ENCODE measurements at places on chromosomes 16 and 17.
A peak's percentile ranks its signal among the peaks of the same experiment; 100 is the strongest.

DNA sequence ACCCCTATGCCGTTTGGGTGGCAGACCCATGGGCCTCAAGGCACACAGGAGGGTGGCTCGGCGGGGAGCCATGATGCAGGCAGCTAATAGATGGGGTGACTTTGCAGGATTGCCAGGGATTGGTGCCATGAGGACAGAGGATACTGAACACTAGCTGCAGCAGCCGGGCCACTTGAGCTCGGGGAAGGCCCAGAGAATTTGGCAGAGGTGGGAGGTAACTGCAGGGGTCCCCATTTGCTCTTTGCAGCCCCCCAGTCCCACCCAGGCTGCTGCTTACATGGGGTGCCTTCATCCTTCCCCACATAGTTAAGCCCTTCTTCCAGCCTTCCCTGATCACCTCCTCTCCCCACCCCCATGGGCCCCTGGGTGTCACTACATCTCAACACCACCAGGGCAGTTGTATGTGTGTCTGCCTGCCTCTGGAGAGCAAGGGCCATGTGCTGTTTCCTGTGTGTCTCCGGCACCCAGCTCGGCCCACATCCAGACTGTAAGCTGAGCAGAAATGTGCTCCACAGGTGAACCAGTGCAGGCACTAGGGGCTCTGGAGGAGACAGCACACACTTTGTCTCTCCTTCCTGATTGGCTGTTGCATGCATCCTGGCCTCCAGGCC is 52.0 kb downstream of the SREBF1 start:
- ATAC-seq: no peak

DNA sequence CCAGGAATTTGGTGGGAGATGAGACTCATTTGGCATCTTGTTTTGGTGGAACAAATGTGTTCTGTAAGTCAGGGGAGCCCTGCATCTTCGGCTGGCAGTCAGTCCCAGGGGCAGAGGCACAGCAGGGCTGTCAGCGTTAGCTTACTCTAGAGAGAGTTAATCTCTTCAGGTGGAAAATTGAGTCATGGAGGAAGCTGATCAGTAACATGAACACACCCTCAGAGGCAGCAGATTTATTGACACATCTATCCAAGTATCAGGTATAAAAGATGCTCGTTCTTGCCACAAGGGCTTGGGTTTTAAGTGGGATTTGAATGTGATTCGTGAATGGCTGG is 55.2 kb downstream of the EPN2 start:
- no peak for ATAC-seq

GRCh38 chr17:72125742-72126141 is 4.9 kb downstream of the SOX9 start:
- ATAC-seq: no peak

DNA sequence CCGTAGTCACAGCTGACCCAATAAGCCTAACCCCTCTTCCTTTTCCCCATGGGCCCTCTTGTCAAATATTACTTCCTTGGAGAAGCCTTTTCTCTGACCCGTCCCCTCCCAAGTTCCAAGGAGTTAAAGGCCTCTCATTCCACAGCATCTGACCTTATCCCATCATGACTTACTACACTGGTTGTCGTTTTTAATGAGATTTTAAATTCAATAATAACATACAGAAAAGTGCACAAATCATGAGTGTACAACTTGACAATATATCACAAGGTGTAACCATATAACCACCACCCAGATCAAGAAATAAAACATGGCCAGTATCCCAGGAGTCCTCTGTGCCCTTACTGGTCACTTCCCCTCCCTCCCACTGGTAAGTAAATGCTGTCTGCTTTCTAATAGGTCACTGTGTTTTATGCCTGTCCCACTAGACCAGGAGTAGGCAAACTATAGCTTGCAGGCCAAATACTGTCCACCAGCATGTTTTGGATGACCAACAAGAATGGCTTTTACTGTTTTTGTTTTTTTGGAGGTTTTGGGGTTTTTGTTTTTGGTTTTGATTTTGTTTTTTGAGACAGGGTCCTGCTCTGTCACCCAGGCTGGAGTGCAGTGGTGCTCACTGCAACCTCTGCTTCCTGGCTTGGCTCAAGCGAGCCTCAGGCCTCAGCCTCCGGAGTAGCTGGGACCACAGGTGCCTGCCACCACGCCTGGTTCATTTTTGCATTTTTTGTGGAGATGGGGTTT is 1.2 kb upstream of the FDXR start:
- no peak for ATAC-seq

DNA sequence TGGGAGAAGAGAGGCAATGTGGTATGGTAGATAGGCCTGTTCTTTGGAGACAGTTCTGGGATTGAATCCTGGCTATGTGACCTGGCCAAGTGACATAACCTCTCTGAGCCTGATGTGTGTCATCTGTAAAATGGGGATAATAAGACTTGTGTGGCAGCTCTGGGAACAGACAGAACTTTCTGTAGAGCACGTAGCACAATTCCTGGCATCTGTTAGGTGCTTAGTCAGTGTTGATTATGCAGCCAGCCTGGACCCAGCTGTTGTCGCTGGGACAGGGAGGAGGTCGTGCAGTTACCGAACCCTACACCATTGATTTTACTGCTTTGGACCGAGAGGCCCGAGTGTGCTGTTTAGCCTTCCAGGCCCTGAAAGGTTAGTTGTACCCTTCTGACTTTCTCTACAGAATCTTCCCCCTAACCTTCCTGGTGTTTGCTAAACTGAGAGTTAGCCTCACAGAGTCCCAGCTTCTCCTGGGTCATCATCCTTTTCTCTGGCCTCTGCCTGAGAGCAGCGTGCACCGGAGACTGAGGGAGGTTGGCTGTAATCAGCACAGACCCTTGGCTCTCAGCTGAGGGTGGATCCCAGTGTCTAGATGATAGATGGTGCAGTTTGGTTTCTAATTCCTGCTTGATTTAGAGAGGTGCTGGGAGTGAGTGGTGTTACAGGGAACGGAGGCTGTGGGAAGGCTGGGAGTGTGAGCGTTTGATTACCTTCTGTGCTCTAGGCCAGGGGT is 31.9 kb downstream of the MSI2 start:
- no peak for ATAC-seq

- ATAC-seq: no peak
Observed at GRCh38 chr17:4766201-4766600, 5.5 kb upstream of the TM4SF5 start.

- no peak for ATAC-seq
Observed at GRCh38 chr17:56810891-56811775, 22.6 kb downstream of the C17orf67 start.

GRCh38 chr16:81739503-81739902 is 39.6 kb upstream of the PLCG2 start:
- no peak for ATAC-seq

- no peak for ATAC-seq
Observed at GRCh38 chr17:27553019-27553511, 77.9 kb upstream of the LGALS9 start.

DNA sequence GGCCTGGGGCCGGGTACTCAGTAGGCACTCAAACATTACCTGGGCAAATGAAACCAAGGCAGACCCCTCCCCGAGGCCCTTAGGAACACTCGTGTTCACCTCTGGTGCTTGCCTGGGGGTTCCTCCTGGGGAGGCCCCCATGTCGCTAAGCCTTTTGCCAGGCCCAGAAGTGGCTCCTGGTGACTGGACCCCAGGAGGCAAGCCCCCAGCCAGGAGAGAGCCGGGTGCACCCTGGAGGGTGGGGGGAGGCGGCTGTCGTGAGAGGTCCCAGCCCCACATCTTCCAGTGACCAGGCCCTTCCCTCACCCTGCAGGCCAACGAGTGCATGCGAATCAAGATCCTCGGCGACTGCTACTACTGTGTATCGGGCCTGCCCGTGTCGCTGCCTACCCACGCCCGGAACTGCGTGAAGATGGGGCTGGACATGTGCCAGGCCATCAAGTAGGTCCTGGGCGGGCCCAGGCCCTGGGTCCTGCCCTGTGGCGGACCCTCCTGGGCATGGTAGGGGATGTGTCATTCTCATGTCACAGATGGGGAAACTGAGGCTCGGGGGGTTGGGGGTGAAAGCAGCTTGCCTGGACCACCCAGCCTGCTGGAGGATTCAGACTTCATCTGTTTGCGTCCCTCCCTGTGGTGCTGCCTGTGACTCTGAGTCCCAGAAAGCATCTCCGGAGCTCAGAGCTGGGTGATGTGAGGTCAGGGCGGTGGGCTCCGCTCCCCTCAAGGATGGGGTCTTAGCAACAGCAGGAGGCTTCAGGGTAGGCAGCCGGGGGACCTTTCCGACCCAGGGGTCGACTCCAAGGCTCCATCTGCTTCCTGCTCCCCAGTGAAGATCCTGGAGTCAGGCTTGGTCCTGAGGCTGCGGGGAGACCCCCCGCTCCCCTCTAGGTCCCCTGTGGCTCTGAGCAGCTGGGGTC is 32.5 kb downstream of the ADCY7 start:
- ATAC-seq: no peak

DNA sequence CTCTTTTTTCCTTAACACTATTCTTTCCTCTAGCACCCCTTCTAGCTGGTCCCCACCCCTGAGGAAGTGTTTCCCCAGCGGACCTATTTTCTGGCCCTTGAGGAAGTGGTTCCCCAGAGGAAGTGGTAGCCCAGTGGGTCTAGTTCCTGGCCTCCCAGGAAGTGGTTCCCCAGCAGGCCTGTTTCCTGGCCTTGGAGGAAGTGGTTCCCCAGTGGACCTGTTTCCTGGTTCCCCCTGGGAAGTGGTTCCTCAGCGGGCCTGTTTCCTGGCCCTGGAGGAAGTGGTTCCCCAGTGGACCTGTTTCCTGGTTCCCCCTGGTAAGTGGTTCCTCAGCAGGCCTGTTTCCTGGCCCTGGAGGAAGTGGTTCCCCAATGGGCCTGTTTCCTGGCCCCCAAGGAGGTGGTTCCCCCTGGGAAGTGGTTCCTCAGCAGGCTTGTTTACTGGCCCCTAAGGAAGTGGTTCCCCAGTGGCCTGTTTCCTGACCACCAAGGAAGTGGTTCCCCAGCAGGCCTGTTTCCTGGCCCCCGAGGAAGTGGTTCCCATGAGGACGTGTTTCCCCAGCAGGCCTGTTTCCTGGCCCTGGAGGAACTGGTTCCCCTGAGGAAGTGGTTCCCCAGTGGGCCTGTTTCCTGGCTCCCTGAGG is 58.3 kb downstream of the NTN1 start:
- ATAC-seq: no peak

DNA sequence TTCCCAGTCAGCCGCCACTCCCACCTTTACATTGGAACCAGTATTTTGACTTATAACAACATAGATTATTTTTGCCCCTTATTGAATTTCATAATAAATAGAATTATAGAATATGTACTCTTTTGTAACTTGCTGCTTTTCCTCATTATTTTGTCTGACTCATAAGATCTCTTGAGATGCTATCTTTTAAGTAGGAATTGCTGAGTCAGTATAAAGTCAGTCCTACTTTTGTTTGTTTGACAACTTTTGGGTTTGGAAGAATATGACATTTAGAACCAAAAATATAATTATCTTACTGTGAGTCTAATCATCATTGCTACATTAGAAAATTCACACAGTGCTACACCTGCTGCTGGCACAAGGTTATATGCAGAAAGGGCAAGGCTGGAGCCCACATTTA is 69.7 kb downstream of the STXBP4 start:
- no peak for ATAC-seq

DNA sequence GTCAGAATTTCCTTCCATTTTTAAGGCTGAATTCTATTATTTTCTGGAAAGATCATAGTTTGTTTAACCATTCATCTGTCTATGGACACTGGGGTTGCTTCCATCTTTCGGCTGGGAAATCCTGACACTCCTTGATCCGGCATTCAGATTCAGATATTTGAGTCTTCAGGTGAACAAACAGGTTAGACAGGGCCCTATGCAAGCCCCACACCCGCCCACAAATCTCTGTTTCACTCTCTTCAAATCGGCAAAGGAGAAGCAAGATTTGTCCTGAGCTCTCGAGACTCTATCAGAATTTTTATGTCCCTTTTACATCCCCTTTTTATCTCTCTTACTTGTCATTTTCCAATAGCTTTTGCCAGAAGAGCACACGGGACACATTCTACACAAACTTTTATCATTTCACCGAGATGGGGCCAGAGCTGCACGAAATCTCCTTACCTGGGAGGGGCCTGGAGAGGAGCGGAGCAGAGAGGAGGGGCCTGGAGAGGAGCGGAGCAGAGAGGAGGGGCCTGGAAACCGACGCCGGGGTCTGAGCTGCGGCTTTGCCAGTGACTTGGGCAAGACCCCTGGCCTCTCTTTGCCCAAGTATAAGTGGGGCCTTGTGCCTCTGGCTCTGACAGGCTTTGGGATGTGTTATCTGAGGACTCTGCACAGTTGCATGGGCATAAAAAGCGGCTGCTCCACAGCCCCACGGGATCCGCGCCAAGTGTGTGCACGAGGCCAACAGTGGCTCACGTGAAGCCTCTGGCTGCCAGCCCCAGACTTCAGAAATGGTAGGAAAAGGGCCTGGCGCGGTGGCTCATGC is 54.3 kb upstream of the RBFOX3 start:
- ATAC-seq: no peak

DNA sequence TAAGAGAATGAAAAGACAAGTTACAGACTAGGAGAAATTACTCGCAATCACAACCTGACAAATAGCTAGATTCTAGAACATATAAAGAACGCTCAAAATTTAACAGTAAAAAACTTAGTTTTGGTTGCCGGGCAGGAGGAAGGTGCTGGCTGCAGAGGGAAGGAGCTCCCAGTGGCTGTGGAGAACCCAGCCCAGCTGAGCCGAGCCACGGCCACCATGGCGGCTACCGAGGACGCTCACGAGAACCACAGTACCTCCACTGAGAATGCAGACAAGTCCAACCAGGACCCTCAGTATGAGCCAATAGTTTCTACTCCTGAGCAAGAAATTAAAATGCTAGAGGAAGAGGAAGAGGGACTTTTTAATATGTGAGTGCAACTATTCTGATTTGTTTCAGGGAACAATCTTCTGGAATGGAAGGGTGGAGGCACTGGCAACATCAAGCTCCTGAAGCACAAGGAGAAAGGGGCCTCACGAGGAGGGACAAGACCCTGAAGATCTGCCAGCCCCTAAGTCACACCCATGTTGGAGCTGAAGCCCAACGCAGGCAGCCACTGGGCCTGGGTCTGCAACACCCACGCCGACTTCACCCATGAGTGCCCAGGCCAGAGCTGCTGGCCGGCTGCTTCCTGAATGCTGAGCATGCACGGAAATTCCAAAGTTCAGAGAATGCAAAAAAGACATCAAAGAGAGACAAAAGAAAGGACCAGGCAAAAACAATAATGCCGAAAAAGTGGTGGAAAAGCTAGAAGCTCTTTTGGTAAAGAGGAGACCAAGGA is 55.0 kb downstream of the DNAH17 start:
- ATAC-seq: no peak

GRCh38 chr17:38507921-38508569 is 79.8 kb downstream of the ARHGAP23 start:
- peak; percentile 4 for ATAC-seq

GRCh38 chr16:86375364-86375763 is 135.0 kb upstream of the FOXF1 start:
- no peak for ATAC-seq

GRCh38 chr16:921321-921905 is 49.4 kb downstream of the LMF1 start:
- no peak for ATAC-seq

- peak; percentile 79 for ATAC-seq
Observed at GRCh38 chr16:1331712-1332617, 1.5 kb upstream of the BAIAP3 start.

- no peak for ATAC-seq
Observed at GRCh38 chr17:49859991-49860953, 12.4 kb upstream of the TAC4 start.
